Hematopoietic multipotent progenitor cell treated with erythropoietin and hydrocortisone succinate and interleukin-3 and kit ligand, for 8 days (in vitro differentiated cells): ENCODE measurements at places on chromosomes 11 and 22.

DNA sequence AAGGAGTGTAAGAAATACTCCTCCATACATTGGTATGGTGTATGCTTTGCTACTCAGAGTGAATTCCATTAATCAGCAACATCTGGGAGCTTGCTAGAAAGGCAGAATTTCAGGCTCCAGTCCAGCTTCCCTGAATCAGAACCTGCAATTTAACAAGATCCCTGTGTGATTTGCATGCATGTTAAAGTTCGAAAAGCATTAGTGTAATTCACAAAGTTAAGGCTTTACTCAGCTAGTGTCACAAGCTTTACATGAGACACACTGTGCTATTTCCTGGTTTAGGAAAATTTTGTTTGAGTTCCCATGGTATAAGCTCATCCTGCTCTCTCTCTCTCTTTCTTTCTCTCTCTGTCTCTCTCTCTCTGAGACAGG is 37.0 kb upstream of the HEPHL1 start:
- no peak for DNase-seq

DNA sequence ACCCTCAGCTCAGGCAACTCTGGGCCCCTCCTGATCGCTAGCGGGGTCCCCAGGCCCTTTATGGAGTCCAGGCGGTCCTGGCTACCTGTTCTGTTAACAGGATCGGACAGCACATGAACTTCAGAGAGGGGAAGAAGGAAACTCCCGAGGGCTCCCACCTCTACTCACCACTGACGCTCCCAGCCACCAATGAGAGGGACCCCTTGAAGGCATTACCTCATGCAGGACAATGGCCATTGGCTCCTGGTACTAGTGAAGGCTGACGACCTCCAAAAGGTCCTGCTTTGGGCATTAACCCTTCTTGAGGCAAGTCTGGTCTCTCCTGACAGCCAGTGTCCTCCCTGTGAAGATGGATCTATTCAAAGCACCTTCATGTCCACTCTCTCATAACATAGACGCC is 71.5 kb upstream of the LMO1 start:
- DNase-seq = no peak

- peak; percentile 37 for DNase-seq
Measured at GRCh38 chr11:16881074-16881709, 133.0 kb downstream of the PLEKHA7 start.

DNA sequence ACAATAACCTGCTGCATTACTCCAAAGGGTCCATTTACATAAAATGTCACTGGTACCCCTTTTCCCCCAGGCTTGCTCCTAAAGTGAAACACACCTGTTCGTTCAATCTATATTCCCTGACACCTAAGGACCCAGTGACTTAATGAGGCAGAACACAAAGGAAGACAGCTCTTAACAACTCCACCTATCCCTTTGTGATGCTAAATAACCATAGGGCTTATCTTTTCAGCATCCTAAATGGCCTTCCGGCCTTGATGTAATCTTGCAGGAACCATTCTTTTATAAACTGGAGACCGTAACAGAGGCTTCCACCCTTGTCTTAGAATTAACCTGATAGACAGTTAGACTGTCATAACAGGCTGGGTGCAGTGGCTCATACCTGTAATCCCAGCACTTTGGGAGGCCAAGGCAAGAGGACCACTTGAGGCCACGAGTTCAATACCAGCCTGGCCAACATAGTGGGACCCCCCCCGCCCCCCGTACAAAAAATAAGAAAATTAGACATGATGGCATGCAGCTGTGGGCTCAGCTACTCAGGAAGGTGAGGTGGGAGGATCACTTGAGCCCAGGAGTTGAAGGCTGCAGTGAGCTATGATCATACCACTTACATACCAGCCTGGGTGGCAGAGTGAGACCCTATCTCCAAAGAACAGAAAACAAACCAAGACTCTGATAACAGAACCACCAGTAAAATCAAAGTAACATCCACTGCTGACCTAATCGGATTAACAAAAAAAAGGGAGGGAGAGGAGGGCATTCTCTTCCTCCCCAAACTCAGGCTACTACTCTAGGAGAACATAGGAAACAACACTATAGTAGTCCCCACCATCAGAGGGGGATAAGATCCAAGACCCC is 5.1 kb downstream of the CHEK2 start:
- DNase-seq = peak; percentile 79

DNA sequence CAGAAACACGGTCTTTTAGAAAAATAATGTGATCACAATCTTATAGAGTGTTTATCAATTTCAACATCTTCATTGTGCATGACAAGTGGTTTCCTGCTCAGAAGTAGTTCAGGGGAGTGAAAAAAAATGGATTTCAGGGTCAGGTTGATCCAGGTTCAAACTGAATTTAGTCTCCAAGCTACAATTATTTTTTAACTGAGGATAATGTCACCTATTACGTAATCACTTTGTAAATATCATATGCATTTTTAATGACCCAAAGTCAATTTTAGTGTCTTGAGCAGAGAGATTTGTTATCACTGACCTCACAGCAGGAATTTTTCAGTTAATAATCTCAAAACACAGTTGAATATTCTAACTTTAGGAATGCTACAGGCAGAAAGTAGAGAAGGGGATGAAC is 627.2 kb upstream of the LUZP2 start:
- DNase-seq = no peak

GRCh38 chr11:94590352-94591041 is 23.3 kb downstream of the PIWIL4 start:
- DNase-seq = no peak

DNA sequence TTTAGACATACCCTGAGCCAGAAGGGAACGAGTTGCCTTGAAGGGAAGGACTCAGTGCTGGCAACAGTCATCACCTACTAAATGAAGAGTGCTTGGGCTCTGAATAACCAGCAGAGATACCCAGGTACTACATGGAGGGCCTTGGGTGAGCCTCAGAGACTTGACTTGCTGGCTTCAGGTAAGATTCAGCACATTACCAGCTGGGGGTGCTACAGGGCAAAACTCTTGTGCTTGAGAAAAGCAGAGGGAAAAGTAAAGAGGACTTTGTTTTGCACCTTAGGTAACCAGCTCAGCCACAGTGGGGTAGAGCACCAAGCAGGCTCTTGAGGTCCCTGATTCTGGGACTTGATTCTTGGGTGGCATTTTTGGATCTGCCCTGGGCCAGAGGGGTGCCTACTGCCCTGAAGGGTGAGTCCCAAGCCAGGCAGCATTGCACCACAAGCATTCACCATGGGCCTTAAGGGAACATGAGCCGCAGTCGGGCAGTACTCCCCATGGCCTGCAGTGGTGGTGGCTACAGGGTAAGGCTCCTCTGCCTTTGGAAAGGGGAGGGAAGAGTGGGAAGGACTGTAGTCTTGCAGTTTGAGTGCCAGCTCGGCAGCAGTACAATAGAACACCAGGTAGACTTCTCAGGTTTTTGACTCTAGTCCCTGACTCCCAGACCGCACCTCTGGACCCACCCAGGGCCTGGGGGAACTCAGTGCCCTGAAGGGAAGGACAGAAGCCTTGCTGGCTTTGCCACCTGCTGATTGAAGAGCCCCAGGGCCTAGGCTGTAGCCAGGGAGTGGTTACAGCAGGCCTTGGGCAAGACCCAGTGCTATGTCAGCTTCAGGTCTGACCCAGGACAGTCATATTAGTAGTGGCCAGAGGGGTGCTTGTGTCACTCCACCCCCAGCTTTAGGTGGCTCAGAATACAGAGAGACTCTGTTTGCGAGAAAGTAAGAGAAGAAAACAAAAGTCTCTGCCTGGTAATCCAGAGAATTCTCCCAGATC is 22.7 kb upstream of the PLEKHA7 start:
- peak; percentile 22 for DNase-seq

GRCh38 chr11:76292583-76293188 is 86.4 kb upstream of the WNT11 start:
- no peak for DNase-seq

- no peak for DNase-seq
Measured at GRCh38 chr22:39910876-39911613, 10.2 kb downstream of the GRAP2 start.

DNA sequence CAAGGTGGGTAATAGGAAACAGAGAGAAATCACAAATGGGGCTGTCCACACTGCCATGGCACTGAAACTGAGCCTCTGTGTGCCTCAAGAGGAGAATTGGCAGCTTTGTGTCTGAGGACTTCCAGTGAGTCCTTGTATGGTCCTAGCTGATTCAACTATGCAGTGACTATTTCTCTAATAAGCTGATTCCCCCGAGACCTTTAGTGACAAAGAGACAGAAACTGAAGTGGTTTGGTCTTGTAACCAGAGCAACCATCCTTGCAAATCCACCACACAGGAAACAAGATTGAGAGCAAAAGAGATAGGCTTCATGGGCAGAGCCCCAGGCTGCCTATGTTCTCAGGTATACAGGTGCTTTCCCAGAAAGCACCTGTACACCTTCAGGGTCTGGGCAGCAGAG is 1038.5 kb downstream of the NTM start:
- DNase-seq = no peak

GRCh38 chr11:111941963-111942362 is 4.8 kb downstream of the DIXDC1 start:
- peak; percentile 82 for DNase-seq

DNA sequence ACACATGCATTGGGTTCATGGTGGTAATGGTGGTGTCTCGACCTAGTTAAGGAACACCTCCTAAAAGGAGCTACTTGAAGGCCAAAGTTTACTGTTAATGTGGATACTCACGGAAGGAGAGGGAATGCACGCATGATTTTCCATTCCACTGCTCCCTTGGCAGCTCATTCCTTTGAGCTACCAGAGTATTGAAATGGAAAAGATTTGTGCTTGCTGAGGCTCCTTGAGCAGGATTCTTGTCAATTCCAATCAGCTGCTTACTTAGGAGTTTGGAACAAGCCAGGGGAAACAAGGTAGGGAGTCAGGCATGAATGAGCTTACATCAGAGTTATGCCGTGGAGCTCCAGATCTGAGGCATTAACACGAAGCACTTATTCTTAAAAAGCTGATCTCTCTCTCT is 108.8 kb downstream of the GRIA4 start:
- no peak for DNase-seq
